Activated CD4-positive, alpha-beta T cell treated with anti-CD3 and anti-CD28 coated beads, Interleukin-10, Interleukin-2, amounts not matched to agents 100 ng/mL and 50 ng/mL, durations not matched to agents 16 hours and 8 hours (primary cell): ENCODE measurements at places on chromosomes 3 and 15.

DNA sequence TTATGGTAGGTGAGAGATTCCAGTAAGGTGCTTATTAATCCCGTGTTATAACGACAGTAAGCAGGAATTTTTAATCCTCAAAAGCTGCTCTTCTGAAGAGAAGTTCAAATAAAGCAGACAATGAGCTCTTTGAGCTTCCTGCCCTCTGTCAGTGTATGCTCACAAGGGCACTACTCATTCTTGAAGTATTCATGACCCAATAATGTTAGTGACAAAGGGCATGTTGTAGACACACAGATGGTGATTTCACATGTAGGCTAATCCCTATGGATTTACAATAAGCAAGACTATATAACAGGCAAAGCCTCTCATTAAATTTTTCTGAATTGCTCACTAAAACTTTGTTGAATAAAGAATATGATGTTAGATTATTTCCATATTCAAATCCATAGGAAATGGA lies 578.6 kb downstream of the RSL24D1 start:
- DNase-seq: no peak

- DNase-seq: no peak
Observed at GRCh38 chr3:70736009-70736408, 423.6 kb upstream of the MDFIC2 start.

DNA sequence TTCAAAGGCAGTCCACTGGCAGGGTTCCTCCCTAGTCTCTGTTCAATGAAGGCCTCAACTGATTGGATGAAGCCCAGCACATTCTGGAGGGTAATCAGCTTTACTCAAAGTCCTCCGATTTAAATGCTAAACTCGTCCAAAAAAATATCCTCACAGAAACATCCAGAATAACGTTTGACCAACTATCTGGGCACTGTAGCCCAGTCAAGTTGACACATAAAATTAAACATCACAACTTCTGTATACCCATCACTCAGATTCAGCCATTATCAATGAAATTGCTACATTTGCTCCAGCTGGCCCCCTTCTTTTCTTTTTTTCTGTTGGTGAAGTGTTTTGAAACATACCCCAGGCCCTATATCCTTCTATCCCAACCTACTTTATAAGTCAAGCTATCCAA lies 64.5 kb upstream of the WNT5A start:
- no peak for DNase-seq

DNA sequence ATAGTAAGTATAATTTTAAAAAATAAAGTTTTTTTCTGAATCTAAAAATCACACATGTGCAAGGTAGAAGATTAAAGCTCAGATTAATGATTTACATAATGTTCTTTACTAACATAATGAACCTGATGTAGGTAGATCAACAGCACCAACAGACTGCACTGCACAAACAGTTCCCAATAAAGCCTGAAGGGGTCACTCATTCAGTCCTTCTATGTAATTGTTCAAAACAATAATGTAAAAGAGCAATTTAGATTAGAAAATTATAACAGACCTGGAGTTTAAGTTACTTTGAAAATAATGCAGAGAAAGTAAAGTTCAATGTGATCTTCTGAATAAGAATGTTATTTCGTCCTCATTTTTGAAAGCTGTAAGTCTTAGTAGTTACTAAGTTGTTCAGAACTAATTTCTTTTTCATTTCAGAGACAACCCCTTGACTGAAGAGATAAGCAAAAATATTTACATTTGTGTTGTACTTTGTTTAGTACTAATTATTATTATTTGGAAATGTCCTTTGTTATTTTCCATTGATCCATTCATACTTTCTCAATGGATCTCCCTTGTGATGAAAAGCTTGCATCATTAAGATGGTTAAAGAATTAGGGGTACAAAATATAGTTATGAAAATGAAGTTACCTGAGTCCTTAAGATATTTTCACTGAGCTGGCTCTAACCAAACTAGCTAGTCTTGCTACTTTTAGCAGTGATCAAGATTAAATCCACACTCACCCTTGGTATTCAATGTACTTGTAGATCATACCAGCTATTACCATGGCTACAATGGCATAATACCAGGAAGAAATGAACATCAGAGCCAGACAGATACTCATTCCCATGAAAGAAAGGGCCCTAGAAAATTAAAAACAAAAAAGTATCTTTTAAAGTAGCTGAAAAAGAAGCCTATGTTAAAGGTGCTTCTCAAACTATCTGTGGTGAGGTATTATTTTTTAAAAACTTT lies 16.8 kb downstream of the EMC4 start:
- DNase-seq: peak; percentile 60

GRCh38 chr3:13002398-13003124 lies 70.7 kb downstream of the IQSEC1 start:
- DNase-seq: peak; percentile 55

DNA sequence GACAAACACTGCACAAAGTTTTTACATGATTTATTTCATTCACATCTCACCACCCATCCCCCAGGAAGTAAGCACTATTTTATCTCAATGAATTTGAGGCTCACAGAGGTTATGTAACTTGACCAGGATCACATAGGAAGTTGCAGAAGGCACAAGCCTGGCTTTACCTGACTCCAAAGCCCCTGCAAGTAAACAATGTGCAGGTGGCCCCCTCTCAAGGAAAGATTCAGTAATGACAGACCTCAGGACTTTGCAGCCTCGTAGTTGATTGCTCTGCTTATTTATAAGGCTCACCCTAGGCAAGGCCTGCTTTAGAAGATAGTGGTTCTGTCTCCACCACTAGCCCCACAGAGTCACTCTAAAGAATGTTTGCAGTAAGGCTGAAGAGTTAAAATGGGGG lies 79.8 kb upstream of the MDFIC2 start:
- DNase-seq: no peak

GRCh38 chr15:49467746-49468480 lies 44.9 kb downstream of the FGF7 start:
- DNase-seq: no peak

DNA sequence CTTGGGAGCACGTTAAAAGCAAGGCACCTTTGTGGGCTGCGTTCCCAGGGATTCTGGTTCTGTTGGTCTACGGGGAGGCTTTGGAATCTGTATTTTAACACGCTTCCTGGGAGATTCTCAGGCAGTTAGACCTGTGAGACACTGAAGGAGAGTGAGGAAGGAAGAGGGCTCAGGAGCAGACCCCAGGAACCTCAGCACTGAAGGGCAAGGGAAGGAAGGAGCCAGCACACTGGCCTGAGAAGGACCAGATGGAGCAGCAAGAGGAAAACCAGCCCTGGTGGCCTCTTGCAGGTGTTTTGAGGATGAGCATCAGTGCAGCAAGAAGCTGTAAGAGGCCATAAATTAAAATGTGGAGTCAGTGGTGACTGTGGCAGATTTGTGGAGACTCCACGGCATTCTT lies 146.7 kb downstream of the RPLP1 start:
- DNase-seq: no peak

DNA sequence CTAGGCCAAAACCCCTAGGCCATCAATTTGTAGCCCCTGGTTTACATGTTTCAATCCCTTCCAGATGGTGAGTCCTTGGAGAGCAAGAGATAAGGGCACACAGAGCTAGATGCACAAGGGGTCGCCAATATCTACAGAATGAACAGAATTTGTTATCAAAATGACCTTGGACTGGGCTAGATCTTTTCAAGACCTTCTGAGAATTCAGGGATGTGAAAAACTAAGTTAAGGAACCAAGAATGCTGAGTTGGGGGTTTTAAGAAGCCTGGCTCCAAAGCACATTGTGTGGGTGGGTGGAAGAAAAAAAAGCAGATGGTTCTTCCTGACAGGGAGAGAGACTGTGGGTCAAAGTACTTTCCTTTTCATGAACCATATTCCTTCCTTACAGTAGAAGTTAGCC lies 10.2 kb downstream of the CDCP1 start:
- no peak for DNase-seq

DNA sequence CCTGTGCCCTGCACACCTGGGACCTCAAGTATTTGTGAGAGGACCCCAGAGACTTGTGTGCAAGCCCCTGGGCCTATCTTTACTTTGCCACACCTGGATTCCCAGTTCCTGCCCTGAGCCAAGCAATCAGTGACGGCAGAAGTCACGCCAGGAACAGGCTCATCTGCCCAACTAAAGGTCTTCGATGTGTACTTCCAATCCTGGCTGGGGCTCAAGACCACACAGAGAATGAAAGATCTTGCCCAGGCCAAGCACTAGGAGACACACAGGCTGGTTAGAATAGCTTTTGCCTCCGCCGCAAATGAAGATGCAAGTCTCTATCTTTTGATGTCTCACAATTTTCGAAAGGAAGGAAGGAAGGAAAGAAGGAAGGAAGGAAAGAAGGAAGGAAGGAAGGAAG lies 228.8 kb downstream of the OCA2 start:
- DNase-seq: no peak

DNA sequence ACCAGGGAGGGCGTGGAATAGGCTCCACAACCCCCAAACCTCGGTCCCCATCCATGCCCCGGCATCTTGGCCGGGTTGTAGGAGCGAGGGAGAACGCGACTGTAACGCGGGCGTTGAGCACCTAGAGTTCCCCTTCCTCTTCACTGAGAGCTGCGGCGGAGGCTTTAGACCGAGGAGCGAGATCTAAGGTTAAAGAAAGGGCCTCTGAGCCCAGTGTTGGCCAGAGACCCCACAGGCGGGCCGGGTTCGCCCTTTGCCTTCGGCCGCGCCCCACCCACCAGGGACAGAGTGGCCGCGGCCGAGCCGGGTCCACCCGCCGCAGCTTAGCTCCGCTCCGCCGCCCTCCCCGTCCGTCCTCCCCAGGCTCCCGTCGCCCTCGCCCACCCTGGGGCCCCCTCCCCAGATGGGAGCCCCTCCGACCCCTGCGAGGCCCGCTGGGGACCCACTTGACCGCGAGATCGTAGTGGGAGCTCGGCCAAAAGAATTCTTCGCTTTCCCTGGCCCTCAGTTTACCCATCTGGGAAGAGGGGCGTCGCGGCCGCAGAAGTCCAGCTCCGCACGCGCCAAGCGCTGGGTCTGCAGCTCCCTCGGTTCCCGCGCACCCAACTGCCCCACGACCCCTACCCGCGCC lies 425 bp downstream of the ANPEP start:
- no peak for DNase-seq

DNA sequence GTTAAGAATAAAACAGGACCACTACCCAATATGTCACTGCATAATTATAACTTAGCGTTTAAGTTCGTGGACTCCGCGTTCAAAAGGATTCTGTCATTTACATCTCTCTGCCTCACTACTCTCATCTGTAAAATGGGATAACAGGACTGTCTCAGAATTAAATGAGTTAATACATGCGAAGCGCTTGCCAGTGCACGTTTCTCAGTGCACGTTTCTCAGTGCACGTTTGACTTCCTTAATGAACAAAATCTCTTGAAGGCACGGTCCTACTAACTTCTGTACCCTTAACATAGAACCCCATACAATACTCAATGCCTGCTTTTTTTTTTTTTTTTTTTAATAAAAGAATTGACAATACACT lies 499 bp downstream of the RABL3 start:
- DNase-seq: no peak

GRCh38 chr3:78728406-78729145 lies 1039.2 kb downstream of the ROBO1 start:
- DNase-seq: no peak

- no peak for DNase-seq
Observed at GRCh38 chr3:185935465-185936272, 2.1 kb downstream of the TRA2B start.

GRCh38 chr15:33234020-33234461 lies 39.5 kb upstream of the FMN1 start:
- peak; percentile 34 for DNase-seq

- no peak for DNase-seq
Observed at GRCh38 chr3:12922306-12922705, 80.9 kb upstream of the RPL32 start.

DNA sequence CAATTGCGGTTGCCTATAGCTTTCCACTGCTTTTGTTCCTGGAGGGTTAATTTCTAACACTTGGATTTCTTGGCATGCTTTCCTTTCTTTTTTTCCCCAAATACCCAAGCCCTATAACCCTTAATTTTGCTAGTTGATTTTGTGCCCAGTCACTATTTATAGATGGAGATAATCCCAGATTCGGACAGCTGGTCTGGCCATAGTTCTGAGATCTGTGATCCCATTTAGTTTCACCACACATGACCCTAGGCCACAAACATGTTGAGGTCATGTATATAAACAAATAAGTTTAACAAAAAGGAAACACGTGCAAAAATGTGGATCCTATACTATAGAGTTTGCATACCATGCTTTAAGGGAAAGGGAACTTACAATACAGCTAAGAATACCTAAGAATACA lies 111.4 kb downstream of the ZMAT3 start:
- no peak for DNase-seq

DNA sequence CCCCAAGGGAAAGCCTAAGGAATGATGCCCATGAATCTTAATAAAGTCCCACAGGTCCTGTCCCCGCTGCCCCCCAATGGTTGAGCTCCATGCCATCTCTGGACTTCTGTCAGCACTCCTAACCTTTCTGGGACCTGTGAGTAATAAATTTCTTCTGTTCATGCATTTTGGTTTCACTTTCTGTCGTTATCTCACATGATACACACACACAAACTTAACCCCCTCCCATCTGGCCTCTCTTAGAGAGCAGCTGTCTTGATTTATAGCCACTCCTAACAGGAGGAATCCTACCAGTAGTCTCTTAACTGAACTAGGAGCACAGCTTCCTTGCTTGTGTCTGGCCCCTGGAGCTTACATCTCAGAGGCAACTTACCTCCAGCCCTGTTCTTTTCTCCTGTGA lies 82.7 kb upstream of the SELENOK start:
- no peak for DNase-seq

- DNase-seq: no peak
Observed at GRCh38 chr15:95761501-95762165, 568.9 kb upstream of the NR2F2 start.

- no peak for DNase-seq
Observed at GRCh38 chr3:13292375-13292774, 127.7 kb downstream of the NUP210 start.

DNA sequence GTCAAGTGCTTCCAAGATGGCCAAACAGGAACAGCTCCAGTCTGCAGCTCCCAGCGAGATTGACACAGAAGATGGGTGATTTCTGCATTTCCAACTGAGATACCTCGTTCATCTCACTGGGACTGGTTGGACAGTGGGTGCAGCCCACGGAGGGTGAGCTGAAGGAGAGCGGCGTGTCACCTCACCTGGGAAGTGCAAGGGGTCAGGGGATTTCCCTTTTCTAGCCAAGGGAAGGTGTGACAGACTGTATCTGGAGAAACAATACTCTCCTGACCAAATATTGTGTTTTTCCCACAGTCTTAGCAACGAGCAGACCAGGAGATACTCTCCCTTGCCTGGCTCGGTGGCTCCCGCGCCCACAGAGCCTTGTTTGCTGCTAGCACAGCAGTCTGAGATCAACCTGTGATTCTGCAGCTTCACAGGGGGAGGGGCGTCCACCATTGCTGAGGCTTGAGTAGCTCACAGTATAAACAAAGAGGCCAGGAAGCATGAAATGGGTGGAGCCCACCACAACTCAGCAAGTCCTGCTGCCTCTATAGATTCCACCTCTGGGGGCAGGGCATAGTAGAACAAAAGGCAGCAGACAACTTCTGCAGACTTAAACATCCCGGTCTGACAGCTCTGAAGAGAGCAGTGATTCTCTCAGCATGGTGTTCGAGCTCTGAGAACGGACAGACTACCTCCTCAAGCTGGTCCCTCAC lies 293.5 kb upstream of the SUCLG2 start:
- peak; percentile 2 for DNase-seq

GRCh38 chr3:167808910-167809309 lies 73.4 kb downstream of the SERPINI1 start:
- DNase-seq: no peak

GRCh38 chr3:141019244-141019643 lies 31.9 kb upstream of the SPSB4 start:
- no peak for DNase-seq

- DNase-seq: peak; percentile 7
Observed at GRCh38 chr3:99482191-99482590, 156.2 kb upstream of the COL8A1 start.

GRCh38 chr3:189718215-189718614 lies 87.0 kb downstream of the TP63 start:
- no peak for DNase-seq

- no peak for DNase-seq
Observed at GRCh38 chr3:115713284-115713683, 90.0 kb downstream of the GAP43 start.
